ENCODE measurements at places on chromosomes 1 and 21.

DNA sequence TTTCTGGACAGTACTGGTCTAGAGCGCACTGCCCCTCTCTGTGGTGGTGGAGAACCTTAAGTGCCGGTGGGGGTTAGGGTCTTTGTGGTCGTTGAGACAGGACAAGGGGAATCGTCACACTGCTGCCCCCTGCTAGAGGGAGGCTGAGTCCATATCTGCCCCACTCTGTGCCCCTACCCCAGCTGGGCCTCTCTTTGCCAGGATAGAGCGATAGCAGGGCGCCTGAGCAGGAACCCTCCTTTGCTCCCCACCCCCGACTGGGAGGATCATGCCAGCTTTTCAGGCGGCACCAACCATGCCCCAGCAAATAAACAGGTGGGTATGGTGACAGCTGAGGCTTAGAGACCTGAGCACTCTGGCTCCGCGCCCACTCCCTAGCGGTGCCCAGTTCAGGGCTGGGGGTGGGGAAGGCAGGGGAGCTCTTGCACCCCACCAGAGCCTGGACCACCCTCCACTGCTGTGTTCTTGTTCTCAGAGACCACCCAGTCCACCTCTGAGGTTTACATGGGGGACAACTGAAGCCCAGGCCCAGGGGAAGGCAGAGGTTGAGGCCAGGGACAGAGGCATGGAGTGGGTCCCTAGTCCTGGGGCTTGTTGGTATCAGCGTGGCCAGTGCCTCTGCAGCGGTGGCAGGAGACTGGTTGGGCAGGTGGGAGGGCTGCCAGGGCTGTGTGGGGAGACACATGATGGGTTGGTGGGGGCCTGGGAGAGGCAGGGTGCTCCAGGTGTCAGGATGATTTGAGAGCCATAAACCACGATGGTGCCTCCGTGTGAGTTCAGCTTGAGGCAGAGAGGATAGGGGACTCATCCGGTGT, 1.6 kb downstream of the PADI2 start:
- DNase-seq = no peak

- DNase-seq = no peak
These were observed 29.1 kb downstream of the SMYD2 start for GRCh38 chr1:214310010-214310409.

DNA sequence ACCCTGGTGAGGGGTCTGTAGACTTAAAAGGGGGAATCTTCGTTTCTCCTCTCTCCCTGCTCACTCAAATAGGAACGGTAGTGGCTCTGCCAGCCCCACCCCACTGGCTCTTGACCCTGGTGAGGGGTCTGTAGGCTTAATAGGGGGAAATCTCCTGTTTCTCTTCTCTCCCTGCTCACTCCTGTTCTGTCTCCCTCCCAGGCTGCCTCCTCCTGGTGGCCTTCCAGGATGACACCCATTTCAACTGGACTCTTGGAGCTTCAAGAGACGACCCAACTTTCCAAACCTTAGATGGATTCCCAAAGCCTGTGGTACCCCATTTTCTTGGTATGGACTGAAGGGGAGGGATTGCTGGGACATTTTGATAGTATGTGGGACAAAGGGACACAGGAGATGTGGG, 1.4 kb upstream of the EPHB2 start:
- DNase-seq = no peak

DNA sequence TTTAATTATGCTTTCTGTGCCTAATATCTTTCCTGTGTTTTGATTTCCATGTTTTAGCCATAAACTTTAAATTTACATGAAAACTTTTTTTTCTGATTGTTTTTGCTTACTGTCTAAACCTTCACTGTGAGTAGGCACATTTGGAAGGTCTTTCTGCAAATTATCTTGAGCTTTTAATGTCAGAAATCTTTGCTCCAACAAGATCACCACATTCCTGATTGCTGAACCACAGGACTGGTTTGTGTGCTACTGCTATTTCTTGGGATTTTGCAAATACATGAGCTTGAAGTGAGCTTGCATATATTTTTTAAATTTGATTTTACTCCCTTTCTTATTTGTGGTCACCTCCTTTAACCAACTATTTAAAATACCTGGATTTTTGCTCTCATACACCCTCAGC, 61.3 kb downstream of the PTBP2 start:
- DNase-seq = no peak

GRCh38 chr1:155479205-155479604, 83.4 kb downstream of the ASH1L start:
- DNase-seq = no peak

DNA sequence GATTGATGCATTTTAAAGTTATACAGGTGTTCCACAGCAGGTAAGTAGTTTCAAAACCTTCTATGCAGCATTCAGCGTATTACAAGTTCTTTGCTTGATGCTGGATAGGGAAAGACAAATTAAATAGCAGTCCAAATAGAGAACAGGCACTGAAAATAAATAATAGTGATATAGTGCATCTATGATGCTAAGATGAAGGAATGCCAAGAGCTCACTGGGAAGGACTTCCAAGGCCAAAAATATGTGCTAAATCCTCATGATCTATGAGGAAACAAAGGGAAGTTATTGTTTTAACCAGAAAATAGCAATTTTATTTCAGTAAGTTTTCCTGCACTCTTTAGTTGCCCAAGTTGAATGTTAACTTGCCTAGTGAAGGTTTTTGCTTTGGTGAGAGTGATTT, 127.8 kb upstream of the GREM2 start:
- peak; percentile 60 for DNase-seq

DNA sequence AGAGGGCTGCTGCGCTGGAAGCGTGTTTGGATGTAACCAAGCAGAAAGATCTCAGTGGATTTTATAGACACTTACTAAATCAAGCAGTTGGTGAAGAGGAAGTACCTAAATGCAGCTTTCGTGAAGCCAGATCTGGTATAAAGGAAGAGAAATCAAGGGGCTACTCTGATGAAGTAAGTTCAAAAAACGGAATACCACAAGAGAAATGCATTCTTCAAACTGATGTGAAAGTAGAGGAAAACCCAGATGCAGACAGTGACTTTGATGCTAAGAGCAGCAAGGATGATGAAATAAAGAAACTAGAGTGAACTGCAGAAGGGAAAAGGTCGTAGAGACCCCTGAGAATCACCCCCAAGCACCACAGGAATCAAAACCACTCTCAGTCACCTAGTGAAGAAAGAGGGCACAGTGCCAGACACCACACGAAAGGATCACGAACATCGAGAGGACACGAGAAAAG, 40.8 kb upstream of the NEXN start:
- DNase-seq = no peak

DNA sequence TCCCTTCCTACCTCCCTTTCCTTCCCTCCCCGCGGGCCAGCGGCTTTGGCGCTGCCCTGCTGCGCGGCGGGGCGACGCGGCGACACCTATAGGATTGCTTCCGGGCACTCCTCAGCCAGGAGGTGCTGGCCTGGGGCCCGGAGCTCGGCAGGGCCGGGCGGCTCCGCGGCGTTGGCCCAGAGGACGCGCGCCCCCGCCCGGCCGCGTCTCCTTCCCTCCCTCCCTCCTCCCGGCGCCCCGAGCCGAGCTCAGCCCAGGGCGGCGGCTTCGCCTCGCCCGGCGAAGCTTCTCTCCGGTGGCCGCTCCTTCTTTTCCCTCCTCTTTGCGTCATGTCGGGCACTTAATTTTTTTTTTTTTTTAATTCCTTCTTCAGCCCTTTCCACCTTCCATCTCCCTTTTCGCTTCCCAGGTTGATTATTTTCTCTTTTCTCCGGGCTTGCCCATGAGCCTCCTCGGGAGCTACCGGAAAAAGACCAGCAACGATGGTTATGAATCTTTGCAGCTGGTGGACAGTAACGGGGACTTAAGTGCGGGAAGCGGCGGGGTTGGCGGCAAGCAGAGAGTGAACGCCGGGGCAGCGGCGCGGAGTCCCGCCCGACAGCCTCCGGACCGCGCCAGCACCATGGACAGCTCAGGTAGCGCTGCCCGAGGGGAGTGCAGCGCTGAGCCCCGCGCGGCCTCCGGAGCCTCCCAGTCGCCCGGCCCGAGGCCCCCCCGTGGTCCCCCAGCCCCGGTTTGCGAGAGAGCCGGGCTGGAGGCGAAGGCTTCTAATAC, at the start of gene DNAJC6:
Gene DNAJC6, plus strand, starts transcription at position 240 of the 774 bp plus-strand sequence. Its CDS starts 203 bp downstream, at position 443.
- DNase-seq = peak; percentile 47

DNA sequence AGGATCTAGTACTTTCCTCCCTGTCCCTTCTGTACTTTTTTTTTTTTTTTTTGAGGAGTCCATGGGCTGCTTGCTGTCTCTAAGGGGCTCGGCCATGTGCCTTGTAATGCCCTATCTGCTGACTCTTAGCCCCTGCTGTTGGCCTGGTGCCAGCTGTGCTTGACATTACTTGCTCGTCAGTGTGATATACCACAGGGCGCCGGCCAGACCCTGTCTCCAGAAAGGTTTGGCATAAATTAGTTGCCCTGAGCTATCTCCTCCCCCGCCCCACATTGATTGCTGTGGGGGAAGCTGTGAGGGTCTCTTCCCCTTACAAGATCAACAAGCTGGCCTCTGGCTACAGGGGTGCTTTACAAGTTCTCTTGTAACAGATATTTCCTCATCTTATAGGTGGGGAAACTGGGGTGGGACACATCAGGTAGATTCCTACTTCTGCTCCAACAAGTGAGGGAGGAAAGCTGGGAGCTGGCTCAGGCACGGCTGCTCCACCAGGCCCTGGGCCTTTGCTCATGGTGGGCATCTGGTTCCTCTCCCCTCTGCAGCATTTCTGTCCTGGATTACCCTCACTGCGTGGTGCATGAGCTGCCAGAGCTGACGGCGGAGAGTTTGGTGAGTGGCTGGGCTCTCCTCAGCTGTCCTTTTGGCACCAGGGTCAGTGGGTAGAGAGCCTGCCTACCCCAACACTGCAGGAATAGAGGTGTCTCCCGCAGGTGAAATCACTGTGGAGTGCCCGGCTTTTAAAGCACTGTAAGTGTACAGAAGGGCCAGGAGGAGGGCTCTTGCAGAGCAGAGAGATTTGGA, 15.6 kb downstream of the STRIP1 start:
- DNase-seq = no peak

- no peak for DNase-seq
These were observed 121.2 kb downstream of the LMX1A start for GRCh38 chr1:165235155-165235776.

- DNase-seq = no peak
These were observed 46.0 kb downstream of the NUF2 start for GRCh38 chr1:163367721-163368120.

DNA sequence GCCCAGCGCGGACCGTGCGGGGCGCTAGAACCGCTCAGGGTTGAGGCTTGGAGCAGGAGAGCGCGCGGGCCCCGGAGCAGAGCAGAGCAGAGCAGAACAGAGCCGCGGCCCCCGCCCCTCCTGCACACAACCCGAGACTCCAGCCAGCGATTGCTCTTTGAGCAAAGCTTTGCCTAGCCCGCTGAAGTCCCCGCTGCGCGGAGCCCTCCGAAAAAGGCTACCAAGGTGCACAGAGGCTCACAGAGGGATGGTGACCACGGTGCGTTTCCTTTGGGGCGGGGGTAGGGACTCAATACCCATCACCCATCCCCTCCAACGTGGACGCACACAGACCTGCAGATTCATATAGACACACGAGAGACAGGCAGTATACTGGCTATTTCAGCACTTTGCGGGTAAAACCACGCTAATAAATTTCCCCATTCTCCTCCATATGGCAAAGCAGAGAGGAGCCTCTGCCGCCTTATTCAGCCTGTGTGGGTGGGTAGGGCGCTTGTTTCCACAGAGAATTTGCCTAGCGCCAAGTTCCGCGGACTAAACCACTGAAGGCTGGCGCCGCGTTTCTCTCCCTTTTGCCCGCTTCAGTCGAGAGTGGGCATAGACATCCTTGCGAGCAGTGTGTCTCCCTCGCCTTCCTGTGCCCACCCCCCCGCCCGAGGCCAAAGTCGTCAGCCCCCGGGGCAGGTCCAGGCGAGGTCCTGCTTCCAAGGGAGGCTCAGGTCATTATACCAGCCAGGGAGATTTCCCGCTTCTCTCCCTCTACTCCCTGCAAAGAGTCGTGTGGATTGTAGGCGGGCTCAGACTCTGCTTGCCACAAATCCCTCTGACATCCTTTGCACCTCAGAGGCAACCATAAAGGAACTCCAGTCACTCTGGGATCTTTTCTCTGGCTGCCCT, 8.5 kb downstream of the HLX start:
- no peak for DNase-seq

DNA sequence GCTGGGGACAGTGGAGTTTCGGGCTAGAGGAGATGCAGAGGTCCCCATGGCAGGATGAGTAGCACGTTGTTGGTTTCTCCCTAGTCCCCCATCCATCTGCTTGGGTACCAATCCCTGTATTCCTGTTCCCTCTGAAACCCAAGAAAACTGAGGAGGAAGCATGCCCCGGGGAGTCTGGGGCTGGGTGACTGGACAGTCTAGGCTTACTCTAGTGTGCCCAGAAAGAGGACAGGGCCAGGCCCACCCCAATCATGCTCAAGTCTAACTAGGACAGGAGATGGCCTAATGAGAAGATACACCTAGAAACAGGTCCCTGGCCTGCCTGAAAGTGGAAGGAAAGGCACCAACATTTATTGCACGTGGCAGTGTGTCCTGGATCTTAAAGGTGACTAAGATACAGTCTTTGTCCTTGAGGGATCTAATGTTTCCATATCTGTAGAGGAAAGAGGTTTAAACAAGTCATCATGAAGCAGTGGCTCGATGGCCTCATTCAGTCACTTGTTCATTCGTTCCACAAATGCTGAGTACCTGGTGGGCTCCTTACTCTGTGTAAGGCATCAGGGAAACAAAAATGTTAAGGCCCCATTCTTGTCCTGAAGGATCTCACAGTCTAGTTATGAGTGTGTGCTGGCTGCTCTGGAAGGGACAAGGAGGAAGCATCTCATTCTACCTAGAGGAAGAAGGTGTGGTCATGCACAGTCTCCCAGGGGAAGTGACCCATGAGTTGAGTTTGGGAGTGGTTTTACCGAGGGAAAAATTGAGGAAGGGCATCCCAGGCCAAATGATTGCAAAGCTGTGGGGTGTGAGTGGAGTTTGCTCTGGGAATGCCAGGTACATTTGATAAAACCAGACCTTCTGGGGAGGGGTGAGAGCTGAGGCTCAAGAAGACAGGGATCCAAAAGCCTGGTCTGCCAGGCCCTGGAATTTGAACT, 10.0 kb downstream of the CDK18 start:
- DNase-seq = no peak

DNA sequence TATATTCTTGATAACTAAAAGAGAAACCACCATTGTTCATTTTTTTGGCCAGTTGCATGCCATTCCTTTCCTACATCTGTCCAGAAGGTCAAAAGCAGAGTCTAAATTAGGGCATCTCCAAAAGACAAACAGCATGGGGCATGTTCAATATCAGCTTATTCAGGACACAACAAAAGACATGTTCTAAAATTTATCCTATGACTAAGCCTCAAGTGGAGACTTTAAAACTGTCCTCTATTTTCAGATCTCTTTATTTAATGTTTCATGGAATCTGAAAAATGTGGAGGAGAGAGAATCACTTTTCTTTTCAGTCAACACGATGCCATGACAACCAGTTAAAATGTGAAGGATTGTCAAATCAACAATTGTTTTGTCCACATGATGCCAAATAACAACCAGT, 303.4 kb upstream of the PRMT6 start:
- DNase-seq = peak; percentile 34

GRCh38 chr1:166839600-166840308, 479 bp downstream of the POGK start:
- peak; percentile 4 for DNase-seq

GRCh38 chr1:18101508-18101907, 6.1 kb upstream of the IGSF21 start:
- no peak for DNase-seq
